ENCODE measurements at places on chromosomes 16 and 17.

GRCh38 chr16:47712276-47713224 is 251.4 kb downstream of the PHKB start:
- DNase-seq = no peak

- peak; percentile 50 for DNase-seq
These were observed 50.2 kb downstream of the CDK5R1 start for GRCh38 chr17:32536736-32537643.

DNA sequence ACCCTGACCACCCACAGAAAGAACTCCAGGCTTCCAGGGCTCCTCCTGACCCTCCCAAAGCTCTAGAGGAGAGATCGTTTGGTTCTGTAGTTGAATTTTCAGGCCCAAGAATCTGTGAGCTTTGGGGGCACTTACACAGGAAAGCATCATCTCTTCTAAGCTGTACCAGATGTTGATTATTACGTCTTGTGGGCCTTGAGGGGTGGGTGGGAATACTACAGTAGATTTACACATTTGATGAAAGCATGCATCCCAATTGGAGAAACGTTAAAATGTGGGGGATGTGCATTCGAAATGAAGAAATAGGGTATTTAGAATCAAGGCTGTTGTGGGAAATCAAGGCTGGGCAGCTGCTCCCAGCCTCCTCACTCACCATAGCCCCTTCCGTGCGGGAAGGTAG is 61.9 kb downstream of the MGAT5B start:
- no peak for DNase-seq

- peak; percentile 76 for DNase-seq
These were observed 721 bp upstream of the SOCS3 start for GRCh38 chr17:78360371-78361224.

- no peak for DNase-seq
These were observed 27.3 kb upstream of the CNOT1 start for GRCh38 chr16:58656899-58657298.

GRCh38 chr17:6232732-6233101 is 162.5 kb downstream of the WSCD1 start:
- no peak for DNase-seq

DNA sequence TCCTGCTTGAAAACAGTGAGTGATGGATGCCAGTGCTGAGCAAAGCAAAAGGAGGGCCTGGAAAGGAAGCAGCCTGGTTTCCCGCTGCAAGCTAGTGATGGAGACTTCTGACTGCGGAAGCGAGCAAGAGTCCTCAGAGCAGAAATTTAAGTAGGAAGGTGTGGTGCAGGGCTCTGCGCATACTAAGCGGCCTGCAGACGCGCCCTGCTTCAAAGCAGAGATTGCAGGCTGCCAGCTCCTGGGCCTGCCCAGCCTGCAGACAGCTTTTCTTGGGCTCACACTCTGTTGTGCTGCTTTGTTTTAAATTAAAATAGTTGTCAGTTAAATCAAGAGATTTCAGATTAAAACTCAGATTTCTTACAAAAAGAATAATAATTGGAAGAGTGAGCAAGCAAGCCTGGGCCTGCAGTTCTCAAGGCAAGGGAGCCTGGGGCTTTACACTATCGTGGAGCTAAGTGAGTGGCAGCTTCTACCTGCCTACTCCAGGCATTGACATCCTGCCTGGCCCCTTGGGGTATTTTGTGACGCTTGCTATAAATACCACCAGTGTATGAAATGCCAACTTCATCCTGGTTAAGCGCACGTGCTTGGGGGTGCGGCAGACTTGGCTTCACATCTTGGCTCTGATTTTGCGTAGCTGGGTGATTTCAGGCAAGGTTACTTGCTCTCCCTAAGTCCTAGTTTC is 237.3 kb downstream of the XYLT1 start:
- no peak for DNase-seq

DNA sequence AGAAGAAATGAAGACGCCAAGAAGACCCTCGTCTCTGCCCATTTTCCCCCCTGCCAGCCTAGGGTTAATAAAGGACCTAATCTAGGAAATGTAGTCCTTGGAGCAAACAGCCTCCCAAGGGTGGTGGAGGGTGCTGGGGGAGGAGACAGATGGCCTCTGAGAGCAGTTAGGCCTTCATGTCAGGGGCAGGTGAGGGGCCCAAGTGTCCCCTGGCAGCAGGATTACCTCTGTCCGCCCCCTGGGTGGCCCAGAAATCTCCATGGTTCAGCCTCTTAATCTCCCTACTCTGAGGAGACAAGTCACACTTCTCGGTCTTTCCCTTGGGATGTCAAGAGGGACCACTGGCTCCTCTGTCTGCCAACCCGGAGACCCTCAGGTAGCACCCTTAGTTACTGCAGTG is 365.4 kb upstream of the TNRC6C start:
- DNase-seq = no peak

Data from HFFc6 (cell line).